ENCODE measurements at places on chromosomes 7 and 10. TPM values are rescaled to one million over a fixed set of nuclear protein-coding genes. Genes with fewer than 3 reads are reported as not detected.

GRCh38 chr10:18219146-18219545 lies 78.9 kb downstream of the CACNB2 start:
- no peak for DNase-seq

- no peak for DNase-seq
Observed at GRCh38 chr7:158010961-158011693, 576.5 kb downstream of the PTPRN2 start.

GRCh38 chr10:72335394-72336258 lies 19.1 kb downstream of the DNAJB12 start:
- DNase-seq: peak; percentile 85

DNA sequence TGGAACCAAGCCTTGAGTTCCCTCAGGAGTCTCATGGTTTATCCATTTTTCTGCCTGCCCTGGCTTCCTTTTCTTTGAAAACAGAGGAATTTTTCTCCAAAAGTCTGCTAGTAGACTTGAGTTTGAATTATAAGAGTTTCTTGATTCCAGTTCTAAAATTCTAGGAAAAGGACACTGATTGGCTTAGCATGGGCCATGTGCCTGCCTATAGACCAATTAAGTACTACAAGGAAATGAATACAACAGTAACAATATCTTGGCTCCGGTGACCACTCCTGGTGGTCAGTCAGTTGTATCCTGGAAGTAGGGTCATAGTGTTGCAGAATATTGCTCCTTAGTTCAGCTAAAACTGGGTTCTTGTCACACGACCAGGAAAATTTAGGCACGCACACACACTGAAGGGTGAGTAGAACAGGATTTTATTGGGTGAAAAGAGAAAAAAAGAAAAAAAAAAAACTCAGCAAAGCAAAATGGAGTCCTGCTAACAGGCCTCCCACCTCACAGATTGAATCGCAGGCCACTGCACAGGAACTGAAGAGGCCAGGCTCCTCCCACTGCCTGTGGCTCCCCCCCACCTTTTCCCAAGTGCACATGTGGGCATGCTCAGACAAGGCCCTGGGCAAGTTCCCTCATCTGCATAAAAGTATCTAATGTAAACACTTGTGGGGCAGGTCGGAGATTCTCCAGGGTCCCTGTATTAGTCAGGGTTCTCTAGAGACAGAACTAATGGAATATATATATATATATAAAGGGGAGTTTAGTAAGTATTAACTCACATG lies 155.1 kb downstream of the LYZL1 start:
- DNase-seq: no peak

PKD1L1 gene
- total RNA-seq: 1.9 TPM

- DNase-seq: no peak
Observed at GRCh38 chr10:70354556-70354955, 27.9 kb downstream of the LRRC20 start.
